Urothelium cell line (cell line): ENCODE measurements at places on chromosomes 2 and 18.

- DNase-seq = peak; percentile 8
Measured at GRCh38 chr2:193583638-193584400, 1389.1 kb upstream of the TMEFF2 start.

DNA sequence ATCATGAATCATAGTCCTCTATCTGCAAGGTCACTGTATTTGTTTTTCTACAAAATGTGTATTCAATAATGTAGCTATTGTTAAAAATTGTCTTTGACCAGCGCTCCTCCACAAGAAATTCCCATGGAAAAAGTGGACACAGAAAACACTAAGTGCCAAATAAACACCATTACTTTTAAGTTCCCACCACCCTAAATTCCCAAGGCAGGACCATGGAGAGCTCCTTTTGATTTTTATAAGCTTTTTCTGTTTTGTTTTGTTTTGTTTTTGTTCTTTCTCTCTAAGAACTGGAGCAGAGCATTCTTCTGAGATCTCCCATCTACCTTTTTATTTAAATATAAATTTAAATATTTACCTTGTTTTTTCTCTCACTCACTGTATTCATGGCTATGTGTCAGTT, 44.5 kb downstream of the LRATD1 start:
- no peak for DNase-seq

GRCh38 chr2:110157153-110157793, 41.7 kb upstream of the MALL start:
- peak; percentile 71 for DNase-seq

DNA sequence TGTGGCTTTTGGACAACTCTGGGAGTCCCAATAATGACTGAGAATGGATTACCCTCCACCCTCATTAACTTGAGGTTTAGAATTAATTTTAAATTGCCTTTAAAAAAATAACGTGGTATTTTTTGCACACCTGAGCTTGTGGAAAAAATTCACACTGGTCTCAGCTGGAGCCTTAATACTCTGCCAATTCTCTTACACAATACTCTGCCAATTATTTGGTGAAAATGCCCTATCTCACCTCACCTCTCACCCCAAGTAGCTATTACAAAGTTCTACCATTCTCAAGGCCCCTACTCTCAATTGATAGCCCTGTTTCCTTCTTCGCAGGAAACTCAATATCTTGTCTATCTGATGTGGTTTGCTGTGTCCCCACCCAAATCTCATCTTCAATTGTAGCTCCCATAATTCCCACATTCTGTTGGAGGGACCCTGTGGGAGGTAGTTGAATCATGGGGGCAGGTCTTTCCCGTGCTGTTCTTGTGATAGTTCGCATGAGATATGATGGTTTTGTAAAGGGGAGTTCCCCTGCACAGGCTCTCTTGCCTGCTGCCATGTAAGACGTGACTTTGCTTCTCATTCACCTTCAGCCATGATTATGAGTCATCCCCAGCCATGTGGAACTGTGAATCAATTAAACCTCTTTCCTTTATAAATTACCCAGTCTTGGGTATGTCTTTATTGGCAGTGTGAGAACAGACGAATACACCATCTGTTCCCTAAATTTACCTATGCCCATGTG, 27.4 kb upstream of the C2orf69 start:
- no peak for DNase-seq

- no peak for DNase-seq
Measured at GRCh38 chr2:183014005-183014404, 24.3 kb downstream of the NCKAP1 start.

DNA sequence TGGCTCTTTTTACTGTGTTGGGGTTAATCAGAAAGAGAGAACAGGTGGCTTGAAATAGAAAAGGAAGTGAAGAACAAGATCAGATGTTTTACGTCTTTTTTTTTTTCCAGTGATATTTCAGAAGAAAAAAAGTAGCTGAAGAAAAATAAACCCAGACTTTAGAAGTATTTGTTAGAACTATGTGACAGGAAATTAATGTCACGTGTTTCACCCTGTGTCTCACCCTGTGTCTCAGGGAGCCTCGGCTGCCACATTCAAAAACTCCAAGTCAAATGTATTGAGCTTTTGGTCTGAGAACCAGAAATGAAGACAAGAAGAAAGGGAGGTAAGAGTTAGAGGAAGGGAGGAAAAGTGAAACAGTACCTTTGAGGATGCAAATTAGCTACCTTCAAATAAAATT, 38.0 kb downstream of the AKAIN1 start:
- no peak for DNase-seq

DNA sequence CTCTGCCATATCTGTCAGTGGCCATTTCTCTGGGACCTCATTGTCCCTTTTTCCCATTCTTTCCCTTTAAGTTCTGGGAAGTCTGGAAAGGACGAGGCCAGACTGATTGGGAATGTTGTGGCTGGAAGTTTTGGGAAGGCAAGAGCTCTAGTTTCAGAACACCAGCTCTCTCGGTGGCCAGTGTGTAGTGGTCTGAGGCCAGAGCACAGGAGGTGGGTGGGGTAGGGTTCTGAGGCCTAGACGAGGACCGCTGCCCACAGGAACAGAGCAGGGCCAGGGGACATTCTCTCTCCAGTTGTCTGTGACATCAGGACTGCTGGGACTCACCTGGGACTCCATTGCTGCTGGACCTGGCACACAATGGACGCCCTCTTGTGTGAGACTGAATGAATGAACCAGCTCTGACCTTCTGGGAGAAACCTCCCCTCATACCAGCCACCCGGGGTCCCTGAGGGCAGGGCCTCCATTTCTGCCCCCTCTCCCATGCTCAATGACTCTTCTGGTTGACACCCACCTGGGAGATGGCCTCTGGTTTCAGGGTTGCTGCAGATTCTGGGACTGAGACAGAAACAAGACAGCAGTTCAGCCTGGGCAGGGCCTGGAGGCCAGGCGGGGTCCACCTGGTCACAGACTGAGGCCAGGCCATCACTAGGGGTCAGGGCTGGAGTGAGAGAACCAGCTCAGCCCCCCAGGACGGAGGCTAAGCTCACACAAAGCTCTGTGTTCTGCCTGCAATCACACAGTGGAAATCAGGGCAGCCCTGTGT, 8.4 kb upstream of the NPPC start:
- DNase-seq = no peak
